ENCODE measurements at places on chromosomes 6 and 20.

DNA sequence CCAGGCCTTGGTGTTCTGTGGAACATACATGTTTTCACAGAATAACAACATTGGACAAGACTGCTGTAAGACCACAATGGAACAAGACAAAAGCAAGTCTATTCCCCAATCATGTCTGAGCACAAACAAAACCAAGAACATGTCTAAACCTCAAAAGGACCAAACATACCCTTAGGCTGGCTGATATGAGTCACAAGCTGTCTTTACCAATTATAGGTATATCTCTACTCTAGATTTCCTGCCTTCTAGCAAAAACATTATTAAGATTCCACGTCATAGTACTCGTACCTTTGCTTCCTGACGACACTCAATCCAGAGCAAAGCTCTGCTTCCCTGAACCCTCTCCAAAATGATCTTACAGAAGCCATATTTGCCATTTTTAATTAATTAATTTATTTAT lies 15.4 kb upstream of the L3MBTL1 start:
- DNase-seq = no peak

DNA sequence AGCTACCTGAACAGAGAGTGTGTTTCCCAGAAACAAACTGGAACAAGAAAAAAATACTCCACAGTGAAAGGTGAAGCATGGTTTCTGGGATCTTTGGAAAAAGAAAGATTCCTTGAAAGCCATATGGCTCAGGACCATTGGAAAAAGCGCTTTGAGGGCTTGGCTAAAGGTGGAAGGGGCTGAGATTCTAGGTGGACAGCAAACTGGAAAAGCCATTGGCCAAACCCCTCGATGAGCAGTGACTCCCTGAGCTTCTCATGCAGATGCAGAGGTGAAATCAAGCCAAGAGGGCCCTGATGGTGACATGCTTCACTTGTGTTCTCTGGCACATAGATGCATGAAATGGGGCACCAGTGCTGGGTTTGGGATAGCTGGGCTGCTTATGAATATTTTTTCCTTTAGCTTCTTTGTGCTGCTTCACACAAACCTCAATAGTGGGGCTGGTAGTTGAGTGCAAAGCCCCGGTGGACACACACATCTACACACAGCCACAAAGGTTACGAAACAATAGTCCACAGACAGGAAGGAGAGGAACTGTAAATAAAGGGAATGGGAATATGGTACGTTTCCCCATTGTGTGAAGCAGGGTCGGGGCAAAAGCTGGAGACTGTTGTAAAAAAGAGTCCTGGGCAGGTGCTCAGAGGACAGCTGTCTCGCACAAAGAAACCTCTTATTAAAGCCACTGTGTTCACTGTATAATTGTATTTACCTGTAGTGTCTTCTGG lies 117.8 kb downstream of the FOXA2 start:
- DNase-seq = no peak

GRCh38 chr6:45864651-45865050 lies 151.0 kb downstream of the CLIC5 start:
- no peak for DNase-seq

- DNase-seq = no peak
Observed at GRCh38 chr6:11428371-11428770, 109.2 kb upstream of the TMEM170B start.

DNA sequence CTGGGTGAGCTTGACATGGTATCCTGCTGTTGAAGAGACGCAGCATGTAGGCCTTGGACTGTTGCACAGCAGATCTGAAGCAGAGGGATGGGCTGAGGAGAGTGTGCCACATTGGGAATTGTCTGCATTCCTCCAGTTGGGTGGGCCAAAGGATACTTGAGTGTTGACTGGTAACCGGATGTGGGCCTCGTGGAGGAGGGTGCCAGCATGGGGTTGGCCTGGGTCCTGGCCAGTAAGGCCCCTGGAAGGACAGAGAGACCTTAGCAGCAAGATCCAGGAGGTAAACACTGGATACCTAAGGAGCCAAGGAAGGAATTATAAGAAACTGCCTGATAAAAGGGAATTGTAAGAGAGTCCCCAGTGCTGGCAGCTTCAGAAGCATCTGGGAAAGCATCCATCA lies 76.9 kb downstream of the FIG4 start:
- no peak for DNase-seq

DNA sequence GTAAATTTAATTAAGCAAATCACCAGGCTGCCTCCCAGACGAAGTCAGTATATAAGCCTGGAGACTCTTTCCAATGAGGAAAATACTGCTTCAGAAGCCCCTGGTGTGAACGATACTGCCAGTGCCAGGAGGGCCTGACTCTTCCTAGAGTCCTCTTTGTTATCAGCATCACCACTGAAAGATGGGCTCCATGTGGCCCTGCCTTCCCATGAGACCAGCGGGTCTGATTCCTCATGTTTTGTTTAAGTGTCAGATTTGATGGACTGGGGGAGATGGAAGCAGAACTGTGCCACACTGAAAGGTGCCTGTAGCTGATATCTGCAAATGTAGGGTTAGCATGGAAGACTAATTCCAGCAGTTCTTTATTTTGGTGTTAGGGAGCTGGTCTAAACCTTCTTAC lies 7.9 kb downstream of the NQO2 start:
- DNase-seq = no peak

DNA sequence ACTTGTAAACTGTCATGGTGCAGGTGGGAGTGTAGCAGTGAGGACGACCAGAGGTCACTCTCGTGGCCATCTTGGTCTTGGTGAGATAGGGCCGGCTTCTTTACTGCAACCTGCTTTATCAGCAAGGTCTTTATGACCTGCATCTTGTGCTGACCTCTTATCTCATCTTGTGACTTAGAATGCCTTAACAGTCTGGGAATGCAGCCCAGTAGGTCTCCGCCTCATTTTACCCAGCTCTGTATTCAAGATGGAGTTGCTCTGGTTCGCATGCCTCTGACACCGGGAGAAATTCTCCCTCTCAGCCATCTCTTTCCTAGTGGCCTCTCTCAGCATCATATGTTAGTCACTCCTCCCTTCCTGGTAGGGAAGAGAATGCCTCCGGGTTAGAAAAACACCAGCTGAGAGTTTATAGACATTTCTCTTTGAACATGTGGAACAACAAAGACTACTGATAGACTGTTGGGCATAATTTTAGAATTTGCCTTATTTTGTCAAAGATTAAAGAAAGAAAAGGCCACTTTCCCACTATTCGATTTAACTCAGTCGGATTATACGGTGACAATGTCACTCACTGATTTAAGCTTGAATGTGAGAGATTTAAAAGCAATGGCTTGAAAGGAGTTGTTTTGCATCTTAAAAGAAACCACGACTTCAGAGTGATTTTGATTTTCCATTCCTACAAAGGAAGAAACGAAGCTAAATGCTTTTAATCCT lies 67.9 kb upstream of the SNX9 start:
- DNase-seq = no peak

- no peak for DNase-seq
Observed at GRCh38 chr6:137776256-137776655, 90.8 kb upstream of the TNFAIP3 start.
